ENCODE measurements at places on chromosomes 7 and 10. TPM values are rescaled to one million over a fixed set of nuclear protein-coding genes. Genes with fewer than 3 reads are reported as not detected.

NDUFB2 gene
- total RNA-seq, result 252 TPM

NUTM2E gene
- total RNA-seq, result 0.33 TPM

CFAP46 gene
- 7.5 TPM for total RNA-seq

HABP2 gene
- total RNA-seq, result not detected

TNRC18 gene
- total RNA-seq, result 140 TPM

SYT15 gene
- total RNA-seq, result 2.5 TPM

MINDY4 gene
- 10.2 TPM for total RNA-seq

TBC1D12 gene
- 45.0 TPM for total RNA-seq

ANKRD2 gene
- 0.55 TPM for total RNA-seq

ASIC3 gene
- total RNA-seq, result 4.4 TPM

DDX21 gene
- total RNA-seq, result 40.9 TPM

GPC2 gene
- 28.8 TPM for total RNA-seq

VPS26A gene
- 58.4 TPM for total RNA-seq

KIAA1217 gene
- total RNA-seq, result 61.4 TPM

PDZD7 gene
- total RNA-seq, result 2.1 TPM

ANKIB1 gene
- total RNA-seq, result 63.7 TPM

ASB4 gene
- 1.0 TPM for total RNA-seq

GRB10 gene
- total RNA-seq, result 70.8 TPM

NFE2L3 gene
- total RNA-seq, result 3.7 TPM

CALCR gene
- total RNA-seq, result 0.38 TPM

HOXA6 gene
- not detected for total RNA-seq

UFSP1 gene
- 0.82 TPM for total RNA-seq

C10orf67 gene
- total RNA-seq, result 0.11 TPM

SPDYE17 gene
- not detected for total RNA-seq

STAG3 gene
- 0.55 TPM for total RNA-seq

SLC26A4 gene
- total RNA-seq, result 0.60 TPM

GRM3 gene
- 7.2 TPM for total RNA-seq

SPDYE8 gene
- total RNA-seq, result not detected

SOSTDC1 gene
- total RNA-seq, result 47.6 TPM

CFTR gene
- 2.5 TPM for total RNA-seq

FAM13C gene
- total RNA-seq, result 39.7 TPM

C10orf120 gene
- total RNA-seq, result not detected

AASS gene
- total RNA-seq, result 53.1 TPM

FAM170B gene
- not detected for total RNA-seq

PIP gene
- total RNA-seq, result not detected

PIK3CG gene
- total RNA-seq, result 3.4 TPM

CRPPA gene
- total RNA-seq, result 9.6 TPM

SEMA3C gene
- total RNA-seq, result 288 TPM

SLC26A5 gene
- total RNA-seq, result 0.71 TPM

SLK gene
- total RNA-seq, result 80.5 TPM

FOXI2 gene
- total RNA-seq, result not detected

NUDCD3 gene
- 61.6 TPM for total RNA-seq

LIPM gene
- total RNA-seq, result not detected

HPSE2 gene
- 0.33 TPM for total RNA-seq

SORCS1 gene
- total RNA-seq, result 66.1 TPM
